ENCODE measurements at places on chromosomes 2 and 18.

DNA sequence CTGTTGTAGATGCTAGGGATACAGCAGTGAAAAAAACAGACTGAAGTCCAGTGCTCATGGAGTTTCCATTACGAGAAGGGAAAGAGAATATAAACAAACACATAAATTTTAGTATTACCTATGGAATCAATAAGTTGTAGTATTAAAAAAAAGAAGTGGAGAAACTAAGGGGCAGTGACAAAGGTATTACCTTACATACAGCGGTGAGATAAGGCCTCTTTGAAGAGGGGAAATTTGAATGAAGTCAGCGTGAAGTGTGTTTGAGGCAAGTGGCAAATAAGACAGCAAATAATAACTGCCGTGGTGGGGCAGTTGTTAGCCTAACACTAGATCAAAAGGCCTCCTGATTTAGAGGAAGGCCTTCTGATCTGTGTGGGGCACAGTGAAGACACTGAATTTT is 57.9 kb downstream of the TLK1 start:
- no peak for DNase-seq

DNA sequence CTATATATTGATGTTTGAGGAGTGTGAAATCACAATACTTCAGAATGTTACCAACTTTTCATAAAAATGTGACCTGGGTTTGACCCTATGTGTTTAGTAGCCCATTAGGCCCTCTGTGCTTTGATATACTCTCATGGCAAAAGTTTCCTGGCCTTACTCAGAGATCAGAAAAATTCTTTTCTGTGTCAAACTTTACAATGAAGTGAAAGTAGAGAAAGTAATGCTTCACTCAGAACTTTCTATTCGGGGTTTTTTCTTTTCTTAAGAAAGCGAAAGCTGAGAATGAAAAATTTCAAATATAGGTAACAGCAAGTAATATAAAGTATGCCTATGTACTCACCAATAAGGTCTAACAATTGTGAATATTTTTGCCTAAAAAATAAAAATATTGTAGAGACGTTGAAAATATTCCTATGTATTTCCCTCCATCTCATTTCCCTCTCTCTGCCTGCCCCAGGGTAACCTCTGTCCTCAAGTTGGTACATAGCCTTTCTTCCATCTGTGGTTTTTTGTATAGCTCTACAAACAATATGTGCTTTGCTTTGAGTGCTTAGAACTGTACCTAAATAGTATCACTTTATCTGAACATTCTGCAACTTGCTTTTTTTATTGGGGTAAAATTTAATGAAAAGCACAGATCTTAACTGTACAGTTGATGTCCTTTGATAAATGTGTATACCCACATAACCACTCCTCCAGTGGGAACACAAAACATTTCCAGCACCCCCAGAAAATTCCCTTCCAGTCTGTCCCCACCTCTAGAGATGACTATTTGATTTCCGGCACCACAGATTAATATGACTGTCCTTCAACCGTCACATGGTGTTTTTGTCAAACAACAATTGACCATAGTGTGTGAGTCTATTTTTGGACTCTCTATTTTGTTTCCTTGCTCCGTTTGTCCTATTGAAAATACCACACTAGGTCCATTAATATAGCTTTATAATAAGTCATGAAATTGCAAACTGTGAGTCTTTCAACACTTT is 10.3 kb upstream of the ACKR3 start:
- no peak for DNase-seq

GRCh38 chr2:134324947-134325346 is 71.1 kb downstream of the MGAT5 start:
- DNase-seq: no peak

- no peak for DNase-seq
Measured at GRCh38 chr2:72917138-72917876, at the start of gene EMX1. TSS of gene EMX1 (plus strand) at chr2:72917519. CDS start at chr2:72917853, 334 bp downstream.

- DNase-seq: no peak
Measured at GRCh38 chr2:40440835-40441234, 11.1 kb downstream of the SLC8A1 start.

DNA sequence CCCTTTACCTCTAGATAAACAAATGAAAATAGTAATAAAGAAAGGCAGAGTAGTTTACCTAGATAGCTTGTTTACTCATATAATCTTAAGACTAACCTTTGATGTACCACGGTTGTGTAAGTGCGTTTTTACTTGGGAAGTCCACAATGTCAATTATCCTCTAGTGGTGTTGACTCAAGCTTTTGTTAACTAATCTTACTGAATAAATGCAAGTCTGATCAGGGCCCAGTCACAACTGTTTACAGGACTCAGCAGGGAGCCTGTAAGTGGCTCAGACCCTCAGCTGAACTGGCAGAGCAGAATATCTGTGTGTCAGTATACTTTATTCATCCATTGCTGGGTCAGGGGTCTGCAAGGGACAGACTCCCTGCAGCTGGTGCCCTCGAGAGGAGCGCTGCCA is 98.1 kb upstream of the ACAA2 start:
- no peak for DNase-seq

GRCh38 chr2:215527736-215528135 is 91.9 kb upstream of the FN1 start:
- no peak for DNase-seq

DNA sequence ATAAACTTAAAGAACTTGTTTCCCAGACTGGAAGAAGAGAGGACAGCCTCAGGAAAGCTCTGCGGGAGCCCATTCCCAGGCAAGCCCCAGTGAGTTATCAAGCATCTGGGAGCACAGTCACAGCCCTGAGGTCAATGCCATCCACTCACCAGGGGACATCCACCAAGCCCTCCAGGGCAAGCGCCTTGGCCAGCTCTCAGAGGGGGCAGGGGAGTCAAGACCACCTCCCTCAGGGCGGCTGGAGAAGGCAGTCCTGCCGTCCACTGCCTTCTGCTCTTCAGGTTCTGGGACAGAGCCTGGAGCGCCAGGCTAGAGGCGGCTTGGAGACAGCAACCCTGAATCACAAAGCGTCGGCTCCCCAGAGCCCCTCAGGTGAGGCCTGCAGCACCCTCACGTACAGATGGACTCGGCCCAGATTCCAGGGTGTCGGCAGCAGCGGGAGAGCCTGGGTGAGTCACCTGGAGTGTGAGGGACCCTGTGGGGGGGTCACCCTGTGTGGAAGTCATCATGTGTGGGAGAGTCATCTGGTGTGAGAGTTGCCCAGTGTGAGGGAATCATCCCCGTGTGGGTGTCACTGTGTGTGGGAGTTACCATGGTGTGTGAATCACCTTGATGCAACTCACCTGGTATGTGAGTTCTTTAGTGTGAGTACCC is 100.9 kb upstream of the TEX51 start:
- no peak for DNase-seq

DNA sequence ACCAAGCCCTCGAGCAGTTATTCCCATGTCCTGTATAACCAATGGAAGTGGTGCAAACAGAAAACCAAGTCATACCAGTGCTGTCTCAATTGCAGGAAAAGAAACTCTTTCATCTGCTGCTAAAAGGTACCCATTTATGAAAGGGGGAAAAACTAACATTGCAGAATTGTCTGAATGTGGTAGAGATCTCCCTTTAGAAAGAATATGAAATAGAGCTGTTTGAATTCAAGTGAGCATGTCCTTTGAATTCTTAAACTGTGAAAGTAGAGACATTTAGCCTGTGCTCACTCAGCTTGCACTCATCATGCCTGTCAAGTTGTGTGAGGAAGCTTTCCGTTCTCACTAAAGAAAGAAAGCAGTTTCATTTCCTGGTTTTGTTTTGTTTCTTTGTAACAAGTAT is 87.4 kb downstream of the EML4 start:
- DNase-seq: no peak

- no peak for DNase-seq
Measured at GRCh38 chr2:189648846-189649509, 12.3 kb upstream of the ASNSD1 start.

DNA sequence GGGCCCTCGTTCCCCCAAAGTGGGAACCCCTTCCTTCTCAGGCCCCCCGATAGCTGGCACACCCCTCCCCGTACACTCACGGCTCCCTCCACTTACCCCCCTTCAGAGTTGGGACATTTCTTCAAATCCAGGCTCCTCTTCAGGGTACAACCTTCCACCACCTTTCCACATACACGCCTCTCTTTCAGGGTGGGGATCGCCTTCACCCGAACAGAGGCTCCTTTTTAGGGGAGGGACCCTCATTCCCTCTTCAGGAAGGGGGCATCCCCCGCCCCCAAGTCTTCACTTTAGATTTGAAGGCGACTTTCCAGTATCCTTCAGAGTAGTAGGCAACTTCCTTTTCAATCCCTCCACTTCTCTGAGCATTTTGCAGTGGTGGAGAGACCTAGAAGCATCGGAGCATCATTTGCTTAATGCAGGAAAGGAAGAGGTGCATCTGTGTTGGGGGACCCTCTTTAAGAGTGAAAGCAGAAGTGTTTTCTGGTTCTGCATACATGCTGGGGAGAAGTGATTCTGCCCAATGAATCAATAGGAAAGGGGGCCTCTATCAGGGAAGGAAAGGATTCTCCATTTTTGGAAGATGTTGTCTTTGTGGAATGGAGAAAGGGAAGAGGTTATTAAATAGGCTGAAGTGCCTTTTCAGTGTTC is 845 bp downstream of the EML4 start:
- no peak for DNase-seq
